ENCODE measurements at places on chromosomes 2 and 18.

- no peak for DNase-seq
Measured at GRCh38 chr2:233223059-233223894, 28.2 kb upstream of the ATG16L1 start.

- no peak for DNase-seq
Measured at GRCh38 chr2:227127201-227127600, 36.8 kb downstream of the COL4A4 start.

DNA sequence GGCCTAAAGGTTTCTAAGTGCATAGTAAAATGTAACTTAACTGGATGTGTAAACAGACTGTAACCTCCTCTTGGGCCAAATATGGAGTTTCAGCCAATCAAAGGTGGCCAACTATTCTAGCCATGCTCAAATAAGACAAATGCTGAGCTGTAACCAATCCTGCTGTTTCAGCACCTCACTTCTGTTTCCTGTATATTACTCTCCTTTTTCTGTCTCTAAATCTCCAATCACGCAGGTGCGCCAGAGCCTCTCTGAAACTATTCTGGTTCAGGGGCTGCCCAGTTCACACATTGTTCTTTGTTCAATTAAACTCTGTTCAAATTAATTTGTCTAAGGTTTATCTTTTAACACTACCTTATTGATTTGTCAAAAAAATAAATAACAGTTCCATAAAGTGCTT, 532.7 kb upstream of the DCC start:
- DNase-seq = no peak

GRCh38 chr2:69490486-69490885, 53.3 kb upstream of the NFU1 start:
- no peak for DNase-seq

- no peak for DNase-seq
Measured at GRCh38 chr2:102114290-102114721, 28.2 kb upstream of the IL1R1 start.

DNA sequence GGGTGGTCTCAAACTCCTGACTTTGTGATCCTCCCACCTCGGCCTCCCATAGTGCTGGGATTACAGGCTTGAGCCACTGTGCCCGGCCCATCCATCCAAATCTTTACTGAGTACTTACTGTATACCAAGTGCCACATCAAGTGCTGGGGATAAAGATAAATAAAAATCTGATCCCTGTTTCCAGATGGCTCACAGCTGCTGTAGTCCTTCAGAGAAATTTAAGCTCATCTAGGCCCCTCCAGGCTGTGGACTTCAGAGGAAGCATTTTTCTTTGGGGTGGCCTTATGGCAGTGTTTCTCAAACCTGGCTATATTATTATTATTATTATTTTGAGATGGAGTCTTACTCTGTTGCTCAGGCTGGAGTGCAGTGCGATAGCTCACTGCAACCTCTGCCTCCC, 33.7 kb upstream of the GTF2A1L start:
- DNase-seq = no peak

GRCh38 chr2:157036726-157037125, 220.8 kb upstream of the GALNT5 start:
- no peak for DNase-seq

DNA sequence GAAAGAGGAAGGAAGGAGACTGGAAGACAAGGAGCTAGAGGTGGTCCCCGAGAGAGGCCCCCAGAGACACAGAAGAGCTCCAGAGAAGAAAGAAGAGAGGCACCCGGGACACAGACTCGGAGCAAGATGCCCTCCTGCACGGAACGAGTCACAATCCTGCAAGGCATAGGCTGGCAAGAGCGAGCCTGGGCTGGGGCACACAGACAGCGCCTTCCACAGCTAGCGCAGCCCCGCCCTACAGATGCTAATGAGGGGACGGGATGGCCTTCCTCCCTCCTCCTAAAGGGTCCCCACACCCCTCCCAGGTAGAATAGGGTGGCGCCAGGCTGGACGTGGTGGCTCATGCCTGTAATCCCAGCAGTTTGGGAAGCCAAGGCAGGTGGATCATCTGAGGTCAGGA, 19.8 kb upstream of the GPR17 start:
- DNase-seq = no peak

DNA sequence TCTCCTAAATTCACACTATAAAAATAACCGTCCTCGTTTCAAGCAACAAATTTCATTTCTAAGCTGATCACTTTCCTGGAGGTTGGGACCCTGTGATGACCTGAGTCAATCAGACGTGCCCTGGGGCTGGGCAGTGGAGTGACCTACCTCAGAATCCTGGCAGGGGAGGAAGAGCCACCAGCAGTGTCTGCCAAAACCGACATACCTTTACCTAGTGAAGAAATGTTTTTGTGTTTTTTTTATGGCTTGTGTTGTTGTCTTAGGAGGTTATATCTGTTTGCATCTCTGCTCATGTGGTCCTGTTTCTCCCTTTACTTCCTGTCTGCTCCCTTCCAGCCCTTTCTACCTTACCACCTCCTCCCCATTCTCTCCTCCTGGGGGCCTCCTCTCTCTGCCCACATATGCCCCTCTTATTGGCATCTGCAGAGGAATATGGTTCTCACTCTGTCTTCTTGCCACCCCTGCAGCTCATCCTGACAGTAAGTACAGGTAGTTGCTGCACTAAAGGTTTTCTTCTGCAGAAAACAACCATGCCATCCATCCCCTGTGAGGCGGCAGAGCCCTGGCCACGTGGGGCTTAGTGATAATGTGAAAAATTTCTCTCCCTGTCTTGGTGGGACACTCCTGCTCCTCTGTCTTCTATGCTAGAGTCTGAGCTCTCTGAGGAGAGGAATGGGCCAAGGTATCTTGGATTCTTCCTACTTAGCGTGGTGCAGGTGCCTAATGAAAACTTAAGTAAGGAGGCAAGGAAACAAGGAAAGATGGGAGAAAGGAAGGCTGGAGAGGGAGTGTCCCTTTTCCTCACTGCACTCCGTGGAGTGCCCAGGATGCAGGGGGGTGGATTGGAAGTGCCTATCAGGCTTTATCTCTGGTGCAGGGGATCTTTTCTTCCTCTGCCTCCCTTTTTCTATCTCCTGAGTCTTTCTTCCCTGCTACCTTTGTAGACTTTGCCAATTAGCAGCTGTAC, 15.4 kb downstream of the ACOXL start:
- DNase-seq = no peak

- no peak for DNase-seq
Measured at GRCh38 chr2:54956111-54956627, 94.1 kb downstream of the RTN4 start.

GRCh38 chr18:24095976-24096375, 42.9 kb upstream of the CABYR start:
- DNase-seq = no peak

DNA sequence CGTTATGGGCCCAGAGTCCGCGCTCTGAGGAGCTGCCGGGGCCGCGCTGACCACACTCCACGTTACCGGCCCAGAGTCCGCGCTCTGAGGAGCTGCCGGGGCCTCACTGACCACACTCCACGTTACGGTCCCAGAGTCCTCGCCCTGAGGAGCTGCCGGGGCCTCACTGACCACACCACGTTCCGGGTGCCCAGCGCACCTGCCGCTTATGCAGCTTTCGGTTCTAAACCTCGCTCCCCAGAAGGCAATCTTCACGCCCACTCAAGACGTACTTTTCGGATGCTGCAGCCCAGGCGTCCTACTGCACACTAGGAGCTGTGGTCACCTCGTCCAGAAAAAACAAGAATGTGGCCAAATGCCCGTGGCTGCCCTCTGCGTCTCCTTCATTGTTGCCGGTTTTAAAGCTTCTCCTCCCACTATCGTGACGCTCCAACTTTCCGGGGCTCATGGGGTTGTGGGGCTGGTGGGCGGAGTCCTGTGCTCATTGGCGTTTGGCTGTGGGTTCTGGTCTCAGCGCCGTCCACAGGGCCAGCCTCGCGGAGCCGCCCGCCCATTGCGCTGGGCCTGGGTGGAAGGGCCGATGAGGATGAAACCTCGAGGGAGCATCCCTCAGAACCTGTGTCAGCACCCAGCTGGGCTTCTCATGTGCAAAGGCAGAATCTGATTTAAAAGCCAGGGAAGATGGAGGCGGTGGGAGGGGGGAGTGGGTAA, 11.9 kb downstream of the KCNG2 start:
- DNase-seq = no peak

DNA sequence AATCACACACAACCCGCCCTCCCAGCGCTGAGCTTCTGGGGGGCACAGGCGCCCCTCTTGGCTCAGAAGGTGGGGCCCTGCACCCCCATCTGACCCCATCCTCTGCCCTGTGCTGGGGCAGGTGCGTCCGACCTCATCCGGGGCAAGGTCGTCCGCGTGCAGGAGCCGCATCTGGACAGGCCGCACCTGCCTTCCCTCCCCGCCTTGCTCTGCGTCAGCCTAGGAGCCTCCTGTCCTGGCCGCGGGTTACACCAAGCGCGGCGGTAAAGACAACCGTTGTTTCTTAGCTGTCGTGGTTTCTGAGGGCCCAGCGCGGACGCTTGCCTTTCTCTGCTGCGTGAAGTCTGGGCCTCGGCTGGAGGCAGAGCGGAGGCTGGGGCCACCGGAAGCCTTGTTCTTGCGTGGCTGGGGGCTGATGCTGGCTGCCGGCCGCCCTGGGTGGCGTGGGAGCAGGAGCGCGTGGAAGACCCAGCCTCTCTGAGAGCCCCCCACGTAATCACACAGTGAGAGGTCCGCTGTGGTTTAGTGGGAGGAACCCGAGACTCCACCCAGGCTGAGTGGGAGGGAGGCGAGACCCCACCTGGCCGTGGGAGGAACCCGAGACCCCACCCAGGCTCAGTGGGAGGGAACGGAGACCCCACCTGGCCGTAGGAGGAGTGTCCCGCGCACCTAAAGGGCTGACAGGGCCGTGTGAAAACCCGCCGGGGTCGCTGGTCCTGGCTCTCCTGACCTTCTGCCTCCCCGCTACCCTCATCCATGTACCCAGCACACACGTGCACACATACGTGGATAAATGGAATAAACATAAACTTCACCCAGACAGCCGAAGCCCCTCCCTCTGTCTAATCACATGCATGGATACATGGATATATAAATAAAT, 51.8 kb downstream of the KCNG2 start:
- peak; percentile 34 for DNase-seq

- no peak for DNase-seq
Measured at GRCh38 chr18:3071676-3072075, 58.7 kb upstream of the LPIN2 start.

DNA sequence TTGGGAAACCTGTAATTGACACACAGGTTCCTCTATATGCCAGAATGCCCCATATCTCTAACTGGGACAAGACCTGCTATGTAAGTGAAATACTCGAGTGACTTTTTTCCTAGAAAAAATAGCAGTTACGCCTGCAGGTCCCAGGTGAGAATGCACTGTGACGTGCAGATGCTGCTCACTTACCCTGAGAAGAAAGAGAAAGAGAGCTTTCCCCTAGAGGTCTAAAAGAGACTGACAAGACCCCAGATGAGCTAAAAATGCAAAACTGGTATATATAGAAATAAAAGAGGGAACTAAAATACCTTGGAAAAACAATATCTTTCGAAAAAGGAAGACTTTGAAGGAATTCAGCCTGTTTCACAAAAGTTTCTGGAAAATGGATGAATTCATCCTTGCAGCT, 383.0 kb upstream of the DCC start:
- DNase-seq = no peak

DNA sequence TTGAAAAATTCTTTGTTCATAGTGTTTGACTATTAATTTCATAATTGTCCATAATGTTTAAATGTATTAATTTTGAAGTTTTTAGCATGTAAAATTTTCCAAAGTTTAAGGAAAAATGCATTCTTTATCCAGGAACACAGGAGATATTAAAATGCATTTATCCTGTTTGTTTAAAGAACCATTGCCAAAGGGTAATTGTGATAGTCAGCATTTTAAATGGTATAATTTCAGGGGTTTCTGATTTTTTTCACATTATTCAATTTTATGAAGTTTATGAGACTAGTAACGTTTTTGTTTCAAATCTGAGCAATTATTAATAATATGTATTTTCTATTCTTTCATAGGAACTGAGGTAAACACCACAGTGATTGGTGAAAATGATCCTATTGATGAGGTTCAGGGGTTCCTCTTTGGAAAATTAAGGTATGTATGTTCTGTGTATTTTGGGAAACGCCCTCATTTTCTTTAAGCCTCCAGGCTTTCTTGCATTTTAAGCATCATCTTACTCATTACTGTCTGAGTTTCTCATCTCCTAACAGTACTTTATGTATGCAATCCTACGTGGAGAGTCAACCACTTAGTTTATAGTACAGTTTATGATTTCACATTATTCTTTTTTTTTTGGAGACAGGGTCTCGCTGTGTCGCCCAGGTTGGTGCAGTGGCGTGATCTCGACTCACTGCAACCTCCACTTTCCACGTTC, 25.1 kb downstream of the UGGT1 start:
- no peak for DNase-seq

DNA sequence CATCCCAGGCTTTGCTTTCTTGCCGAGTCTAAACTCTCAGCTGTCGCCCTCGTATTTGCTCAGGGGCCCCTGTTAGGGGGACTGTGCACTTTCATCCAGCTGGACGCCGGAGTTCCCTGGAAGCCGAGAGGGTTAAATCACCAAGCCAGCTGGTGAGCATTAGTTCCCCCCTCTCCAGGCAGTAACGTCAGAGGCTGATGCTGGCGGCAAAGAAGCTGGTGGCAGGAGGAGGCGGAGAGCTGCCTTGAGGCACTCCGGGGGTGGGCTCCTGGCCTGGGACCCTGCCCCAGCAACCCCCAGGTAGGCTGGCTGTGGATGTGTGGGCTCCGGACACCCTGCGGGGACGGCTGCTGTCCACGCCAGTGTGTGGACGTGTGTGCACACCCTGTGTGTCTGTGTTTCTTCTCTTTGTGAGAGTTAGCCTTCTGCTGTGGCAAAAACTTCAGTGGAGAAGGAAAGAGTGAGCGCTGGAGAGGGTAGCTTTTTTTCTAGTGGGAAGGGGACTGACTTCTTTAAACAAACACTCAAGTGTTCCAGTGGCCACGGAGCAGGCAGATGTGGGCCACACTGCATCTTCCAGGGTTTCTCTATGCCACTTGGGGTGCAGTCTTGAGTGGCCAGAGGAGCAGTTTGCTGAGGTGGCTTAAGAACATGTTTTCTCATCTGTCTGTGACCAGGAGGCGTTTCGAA, 84.7 kb downstream of the GLI2 start:
- DNase-seq = no peak

DNA sequence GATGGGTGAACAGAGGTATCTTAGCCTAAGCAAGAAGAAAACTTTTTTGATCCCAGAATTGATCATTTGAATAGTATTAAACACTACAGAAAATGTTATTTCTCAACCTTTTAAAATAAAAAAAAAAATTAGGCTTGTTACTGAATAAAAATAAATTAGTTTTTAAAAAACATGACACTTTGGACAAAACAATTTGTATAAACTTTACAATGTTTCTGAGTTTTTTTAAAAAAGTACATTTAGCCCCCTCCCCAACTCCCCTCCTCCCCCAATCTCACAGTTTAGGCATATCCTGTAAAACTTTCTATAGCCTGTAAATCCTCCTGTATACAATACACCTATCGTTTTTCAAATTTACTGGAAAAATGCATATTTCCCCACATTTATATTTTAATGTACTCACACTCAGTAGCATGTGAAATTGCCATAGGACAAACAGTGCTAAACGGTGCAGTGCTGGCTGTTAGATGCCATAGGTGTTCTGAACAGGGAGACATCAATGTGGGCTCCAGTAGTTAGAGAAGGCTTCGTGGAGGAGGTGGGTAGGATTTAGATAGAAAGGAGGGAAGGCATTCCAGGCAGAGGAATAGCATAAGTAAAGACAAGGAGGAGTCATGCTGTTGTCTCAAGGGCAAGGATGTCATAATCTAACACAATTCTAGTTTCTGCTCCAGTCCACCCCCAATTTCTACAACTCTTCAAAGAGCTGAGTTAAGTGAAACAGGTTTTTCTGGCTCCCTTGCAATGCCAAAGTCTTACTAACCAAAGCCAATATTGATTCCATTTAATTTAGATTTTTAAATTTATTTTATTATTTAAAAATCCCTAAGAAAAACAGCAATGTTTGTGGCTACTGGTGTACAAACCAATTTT, 50.9 kb downstream of the SP3 start:
- DNase-seq = no peak

GRCh38 chr2:6800553-6800952, 65.2 kb downstream of the CMPK2 start:
- no peak for DNase-seq
